Type B pancreatic cell (in vitro differentiated cells): ENCODE measurements at places on chromosomes 5 and 9. TPM values are rescaled to one million over a fixed set of nuclear protein-coding genes. Genes with fewer than 3 reads are reported as not detected.
A peak's percentile ranks its signal among the peaks of the same experiment; 100 is the strongest.

Gene SMIM15
- 60.4 and 76.6 TPM in 2 replicates for total RNA-seq

- H3K36me3 ChIP-seq, result peaks cover 3% of the 10 kb centered on the region
- no peak for DNase-seq
- H3K4me3 ChIP-seq, result no peak overlapping the region
- no peaks in the 10 kb centered on the region for H3K27me3 ChIP-seq
These were observed 98.0 kb upstream of the ZNF608 start for GRCh38 chr5:124844371-124844920.

DNA sequence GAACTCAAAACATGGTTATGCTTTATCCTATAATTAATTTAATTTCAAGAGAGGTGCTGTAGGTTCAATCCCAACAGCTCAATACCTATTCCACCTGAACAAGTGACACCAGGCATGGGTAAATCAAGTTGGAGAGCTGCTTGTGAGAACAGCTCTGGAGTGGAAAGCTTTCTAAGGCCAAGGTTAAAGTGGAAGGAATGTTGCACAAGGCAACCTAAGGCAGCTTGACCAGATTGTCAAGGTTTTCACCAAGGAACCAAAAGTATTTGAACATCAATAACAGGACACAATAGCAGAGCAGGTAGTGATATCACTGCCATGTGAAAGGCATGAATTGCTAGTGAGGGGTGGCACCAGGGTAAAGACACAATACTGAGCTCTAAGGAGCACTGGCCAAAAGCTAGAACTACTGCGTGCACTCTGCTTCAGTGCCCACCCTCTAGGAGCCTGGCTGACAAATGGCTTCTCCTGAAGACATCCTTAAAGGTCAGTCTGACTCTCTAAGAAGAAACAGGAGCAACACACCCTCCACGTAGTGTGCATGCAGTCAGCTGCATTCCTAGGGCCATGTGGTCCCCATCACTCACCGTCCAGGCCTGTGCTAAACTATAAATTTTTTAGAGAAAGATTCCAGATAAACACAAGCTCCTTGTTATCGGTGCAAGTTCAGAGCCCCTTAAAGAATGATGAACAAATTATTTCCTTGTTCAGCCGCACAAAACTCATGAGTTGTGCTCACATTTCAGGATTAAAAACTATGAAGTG is 677.7 kb upstream of the KLF4 start:
- peak overlapping the region; percentile 70 for H3K27ac ChIP-seq
- H3K4me1 ChIP-seq, result peaks cover 4% of the 10 kb centered on the region
- no peaks in the 10 kb centered on the region for H3K36me3 ChIP-seq
- peaks cover 4% of the 10 kb centered on the region for H3K27me3 ChIP-seq
- no peak for DNase-seq

GRCh38 chr5:35324201-35324600 is 93.9 kb upstream of the PRLR start:
- H3K27ac ChIP-seq, result no peak overlapping the region
- H3K36me3 ChIP-seq, result no peaks in the 10 kb centered on the region
- H3K4me1 ChIP-seq, result peaks cover 11% of the 10 kb centered on the region
- no peak overlapping the region for H3K4me3 ChIP-seq

DNA sequence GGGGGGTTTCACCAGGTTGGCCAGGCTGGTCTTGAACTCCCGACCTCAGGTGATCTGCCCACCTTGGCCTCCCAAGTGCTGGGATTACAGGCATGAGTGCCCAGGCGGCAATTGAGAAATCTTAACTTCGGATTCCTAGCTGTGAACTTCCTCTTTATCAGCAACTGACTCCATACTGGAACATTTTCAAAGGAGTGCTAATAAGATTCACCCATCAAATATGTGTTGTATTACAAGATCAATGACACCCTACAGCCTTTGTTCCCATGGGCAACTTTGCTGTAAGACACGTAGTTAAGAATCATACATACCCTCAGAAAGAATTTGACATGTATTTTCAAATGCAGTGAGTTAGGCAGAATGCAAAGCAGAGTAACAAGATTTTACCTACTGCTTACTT is 23.1 kb upstream of the ACOT12 start:
- no peak overlapping the region for H3K4me3 ChIP-seq
- H3K36me3 ChIP-seq, result peaks cover 21% of the 10 kb centered on the region
- no peak for DNase-seq
- H3K27ac ChIP-seq, result no peak overlapping the region
- no peaks in the 10 kb centered on the region for H3K27me3 ChIP-seq

Gene SPINK6
- total RNA-seq, result not detected in 2 replicates

Gene GMCL2
- not detected in 2 replicates for total RNA-seq

DNA sequence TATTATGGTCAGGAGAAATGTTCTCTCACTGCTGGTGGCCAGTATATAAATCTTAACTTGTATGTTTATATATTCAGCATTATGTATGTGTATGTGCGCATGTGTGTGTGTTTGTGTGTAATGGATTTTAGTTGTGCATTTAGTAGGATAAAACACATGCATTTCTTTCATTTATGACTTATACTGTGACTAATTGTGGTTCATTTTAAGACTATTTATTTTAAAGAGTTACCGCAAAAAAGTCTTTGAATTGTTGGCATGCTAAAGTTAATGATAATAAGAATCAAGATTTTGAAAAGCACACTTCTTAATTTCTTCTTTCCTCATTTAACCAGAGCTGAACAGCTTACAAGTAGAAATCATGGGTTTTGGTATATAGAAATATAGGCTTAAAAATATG is 60.9 kb downstream of the RAI14 start:
- no peaks in the 10 kb centered on the region for H3K27me3 ChIP-seq
- H3K4me1 ChIP-seq, result peaks cover 31% of the 10 kb centered on the region
- H3K4me3 ChIP-seq, result no peak overlapping the region
- DNase-seq, result no peak
- no peak overlapping the region for H3K27ac ChIP-seq
- peaks cover 34% of the 10 kb centered on the region for H3K36me3 ChIP-seq

DNA sequence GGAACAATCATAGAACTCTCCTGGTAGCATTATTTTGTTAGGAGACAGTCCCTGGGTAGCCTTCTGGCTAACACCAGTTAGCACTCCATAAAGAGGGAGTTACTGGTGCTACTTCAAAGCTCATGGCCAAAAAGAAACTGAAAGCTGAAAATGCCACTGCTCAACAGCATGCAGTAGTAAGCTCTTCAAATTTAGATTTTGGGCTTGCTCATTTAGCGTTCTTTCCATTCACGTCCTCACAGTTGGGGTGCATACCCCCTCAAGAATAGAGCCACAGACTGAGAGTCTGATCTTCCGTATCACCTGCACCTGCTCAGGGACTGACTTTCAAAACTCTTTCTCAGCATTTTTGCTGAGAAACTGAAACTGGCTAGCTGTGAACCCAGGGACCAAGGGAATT is 24.7 kb downstream of the NTRK2 start:
- H3K4me3 ChIP-seq, result no peak overlapping the region
- no peaks in the 10 kb centered on the region for H3K36me3 ChIP-seq
- H3K4me1 ChIP-seq, result peaks cover 11% of the 10 kb centered on the region
- no peak overlapping the region for H3K27ac ChIP-seq
- DNase-seq, result no peak
- H3K27me3 ChIP-seq, result peaks cover 2% of the 10 kb centered on the region

- H3K36me3 ChIP-seq, result no peaks in the 10 kb centered on the region
- DNase-seq, result no peak
- H3K4me1 ChIP-seq, result no peaks in the 10 kb centered on the region
- no peaks in the 10 kb centered on the region for H3K27me3 ChIP-seq
- no peak overlapping the region for H3K27ac ChIP-seq
- no peak overlapping the region for H3K4me3 ChIP-seq
These were observed 155.0 kb upstream of the TSLP start for GRCh38 chr5:110916381-110917049.

DNA sequence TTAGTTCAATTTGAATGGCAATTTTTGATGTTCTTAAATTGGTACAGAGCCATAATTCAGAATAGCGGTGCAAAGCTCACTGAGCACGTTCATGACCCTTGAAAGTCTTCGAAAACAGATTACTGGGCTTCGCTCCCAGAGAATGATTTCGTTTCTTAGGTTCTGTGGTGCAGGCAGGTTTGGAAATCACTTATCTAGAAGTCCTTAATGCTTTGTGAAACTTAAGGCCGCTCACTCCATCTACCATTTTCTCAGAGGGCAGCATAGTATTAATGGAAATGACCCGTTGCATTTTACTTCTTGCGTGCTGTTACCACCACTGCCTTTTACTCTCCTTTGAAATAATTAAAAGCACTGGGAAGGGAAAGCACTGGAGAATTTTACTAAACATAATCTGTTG is 2.9 kb upstream of the MAT2B start:
- peaks cover 13% of the 10 kb centered on the region for H3K4me1 ChIP-seq
- no peaks in the 10 kb centered on the region for H3K27me3 ChIP-seq
- no peak for DNase-seq
- peak overlapping the region; percentile 98 for H3K27ac ChIP-seq
- H3K36me3 ChIP-seq, result no peaks in the 10 kb centered on the region
- H3K4me3 ChIP-seq, result peak overlapping the region; percentile 98

Gene SPINK5
- total RNA-seq, result 14.1 and 26.0 TPM in 2 replicates

- DNase-seq, result no peak
- H3K36me3 ChIP-seq, result no peaks in the 10 kb centered on the region
- H3K27ac ChIP-seq, result peak overlapping the region; percentile 76
- H3K4me1 ChIP-seq, result peaks cover 44% of the 10 kb centered on the region
- peak overlapping the region; percentile 80 for H3K4me3 ChIP-seq
These were observed 142.7 kb upstream of the IER5L start for GRCh38 chr9:129320575-129321285.

Gene GABRA6
- total RNA-seq, result not detected in 2 replicates

Gene PCDHB4
- total RNA-seq, result 1.3 and 2.7 TPM in 2 replicates

- no peak for DNase-seq
- H3K27ac ChIP-seq, result no peak overlapping the region
- no peaks in the 10 kb centered on the region for H3K36me3 ChIP-seq
These were observed 26.2 kb upstream of the GLRX start for GRCh38 chr5:95848701-95849100.

Gene KCTD16
- 3.0 and 4.5 TPM in 2 replicates for total RNA-seq

Gene IFNA21
- not detected in 2 replicates for total RNA-seq
